ENCODE measurements at places on chromosomes 6 and 20.

DNA sequence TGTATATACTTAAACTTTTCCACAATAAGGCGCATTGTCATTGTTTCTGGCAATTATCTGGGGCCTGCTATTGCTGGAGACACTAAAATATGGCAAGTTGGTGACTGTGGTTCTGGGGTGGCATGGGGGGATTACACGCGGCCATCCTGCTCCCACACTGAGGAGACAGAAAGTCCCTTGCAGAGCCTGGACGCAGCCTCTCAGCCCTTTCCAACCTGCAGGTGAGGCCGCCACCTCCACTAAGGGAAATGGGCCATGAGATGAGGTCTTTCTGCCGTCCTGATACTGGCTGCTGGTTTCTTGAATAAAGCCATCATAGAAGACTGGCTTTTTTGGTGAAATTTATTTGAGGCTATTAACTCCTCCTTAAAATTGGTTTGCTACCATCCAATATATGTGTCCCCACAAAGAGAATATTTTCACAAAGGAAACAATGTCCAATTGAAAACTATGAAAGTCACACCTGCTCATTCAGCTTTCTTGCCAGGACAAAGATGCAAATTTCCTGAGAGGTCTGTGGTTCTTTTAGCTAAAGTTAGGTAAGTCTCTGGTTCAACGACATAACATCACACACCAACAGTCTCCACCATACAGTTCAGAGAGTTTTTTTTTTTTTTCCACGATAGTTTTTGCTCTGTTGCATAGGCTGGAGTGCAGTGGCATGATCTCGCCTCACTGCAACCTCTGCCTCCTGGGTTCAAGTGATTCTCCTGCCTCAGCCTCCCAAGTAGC is 13.0 kb downstream of the TXNDC5 start:
- no peak for DNase-seq

DNA sequence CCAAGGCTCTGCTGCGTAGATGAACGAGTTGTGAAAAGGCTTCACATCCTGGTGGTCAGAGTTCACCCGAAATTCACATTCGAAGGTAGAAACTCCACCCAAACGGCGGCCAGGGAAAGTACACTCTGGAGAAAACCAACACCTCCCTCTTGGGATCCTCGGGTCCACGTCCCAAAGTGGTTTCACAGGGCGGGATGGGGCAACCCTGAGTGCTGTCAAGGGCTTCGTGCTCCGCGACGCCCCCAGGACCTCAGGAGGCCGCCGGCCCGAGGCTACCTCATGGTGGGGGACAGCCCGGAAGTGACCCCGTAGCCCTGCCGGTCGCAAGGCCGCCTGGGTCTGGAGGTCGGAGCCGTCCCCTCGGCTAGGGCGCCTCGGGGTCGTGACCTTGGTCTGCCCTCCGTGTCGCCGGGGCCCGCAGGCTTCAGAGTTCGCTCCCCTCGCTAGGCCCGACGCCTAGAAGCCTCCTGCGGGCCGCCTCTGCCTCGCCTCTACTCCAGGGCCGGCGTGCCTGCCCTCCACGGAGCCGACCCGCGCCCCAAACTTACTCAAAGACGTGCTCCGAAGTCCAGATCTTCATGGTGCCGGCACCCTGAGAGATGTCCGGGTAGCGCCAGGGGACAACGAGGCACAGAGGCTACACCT is at the start of gene PRELID3B:
Gene PRELID3B (minus strand): TSS at position 636 of the 645 bp plus-strand sequence. CDS start 56 bp downstream, at position 580.
- peak; percentile 30 for DNase-seq

DNA sequence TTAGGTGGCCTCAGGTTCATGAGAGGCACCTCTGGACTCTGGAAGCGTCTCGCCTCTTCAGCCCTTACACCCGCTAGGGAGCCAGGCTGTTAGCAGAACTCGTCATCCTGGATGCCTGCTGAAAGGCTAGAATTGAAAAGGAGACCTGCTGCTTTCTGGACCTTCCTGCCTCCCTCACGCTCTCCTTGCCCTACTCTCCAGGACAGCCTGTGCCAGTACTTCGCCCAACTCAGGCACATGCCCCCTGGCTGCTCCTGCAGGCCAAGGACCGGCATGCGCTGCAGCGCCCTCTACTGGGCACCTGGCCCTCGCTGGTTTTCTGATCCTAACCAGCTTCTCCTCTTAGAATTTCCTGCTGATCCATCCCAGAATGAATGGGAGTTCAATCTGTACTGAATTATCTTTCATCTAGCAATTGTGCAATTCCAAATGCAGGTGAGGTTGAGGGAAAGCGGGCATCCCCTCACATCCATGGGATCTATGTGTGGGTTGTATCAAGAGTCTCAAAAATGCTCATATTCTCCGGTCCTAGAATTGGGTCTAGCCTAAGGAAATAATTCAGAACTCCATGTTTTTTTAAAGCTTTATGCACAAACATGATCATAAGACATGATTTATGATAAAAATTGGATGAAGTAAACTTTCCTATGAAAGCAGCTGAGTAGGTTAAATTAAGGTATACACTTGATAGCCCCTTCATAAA is 78.0 kb downstream of the PTPN1 start:
- peak; percentile 65 for DNase-seq

GRCh38 chr20:33640287-33640686 is 21.8 kb upstream of the C20orf144 start:
- no peak for DNase-seq
